ENCODE measurements at places on chromosomes 12 and 14.

GRCh38 chr14:58543253-58543652, 94.5 kb upstream of the DACT1 start:
- no peak for DNase-seq

DNA sequence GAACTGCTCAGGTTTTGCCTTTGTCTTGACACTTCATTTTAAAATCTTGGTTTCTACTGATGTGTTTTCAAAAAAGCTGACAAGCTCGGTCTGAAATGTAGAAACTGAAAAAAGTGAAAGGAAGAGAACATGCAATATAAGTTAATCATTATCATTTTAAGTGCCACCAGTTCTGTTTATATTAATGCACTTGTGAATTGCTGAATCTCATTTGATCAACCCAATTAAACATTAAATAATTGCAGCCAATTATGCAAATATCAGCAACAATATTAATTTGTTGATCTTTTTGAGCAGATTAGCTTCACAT, 133.8 kb downstream of the BCAT1 start:
- no peak for DNase-seq

DNA sequence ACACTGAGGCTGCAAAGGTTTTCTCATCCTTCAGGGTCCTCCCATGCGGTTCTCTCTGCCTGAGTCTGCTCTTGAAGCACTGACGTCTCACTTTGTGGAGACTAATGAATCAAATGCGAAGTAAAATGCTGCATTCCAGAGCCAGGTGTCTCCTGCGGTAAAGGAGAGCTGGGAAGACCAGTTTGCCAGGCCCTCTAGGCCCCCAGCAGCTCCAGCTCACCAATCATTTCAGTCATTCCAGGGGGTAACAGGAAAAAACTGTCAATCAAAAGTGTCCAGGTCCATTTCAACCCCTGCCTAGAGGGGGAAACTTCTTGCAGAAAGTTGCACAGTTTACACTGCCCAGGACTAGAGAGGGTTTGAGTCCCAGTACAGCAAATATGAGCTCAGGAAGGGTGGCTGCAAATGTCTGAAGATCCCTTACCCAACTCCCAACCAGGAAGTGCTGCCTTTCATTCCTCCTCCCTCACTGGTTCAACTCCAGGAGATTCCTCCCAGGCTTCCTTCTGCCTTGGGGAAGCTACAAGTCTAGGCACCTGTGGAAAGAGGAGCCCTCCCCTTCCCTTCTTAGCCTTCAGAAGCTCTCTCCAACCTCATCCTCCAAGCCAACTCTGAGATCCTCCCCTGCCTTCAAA, 2.7 kb upstream of the NXPH4 start:
- DNase-seq, result no peak

- DNase-seq, result no peak
Observed at GRCh38 chr12:4069670-4070010, 196.4 kb upstream of the PARP11 start.

- DNase-seq, result no peak
Observed at GRCh38 chr12:2825132-2825531, 9.7 kb downstream of the NRIP2 start.

GRCh38 chr12:123150744-123151456, at the start of gene PITPNM2:
PITPNM2 (minus strand) TSS chr12:123151090; CDS start chr12:123034590, 116,500 bp downstream.
- DNase-seq, result peak; percentile 37

GRCh38 chr14:103281496-103282231, 52.4 kb upstream of the EIF5 start:
- DNase-seq, result no peak

DNA sequence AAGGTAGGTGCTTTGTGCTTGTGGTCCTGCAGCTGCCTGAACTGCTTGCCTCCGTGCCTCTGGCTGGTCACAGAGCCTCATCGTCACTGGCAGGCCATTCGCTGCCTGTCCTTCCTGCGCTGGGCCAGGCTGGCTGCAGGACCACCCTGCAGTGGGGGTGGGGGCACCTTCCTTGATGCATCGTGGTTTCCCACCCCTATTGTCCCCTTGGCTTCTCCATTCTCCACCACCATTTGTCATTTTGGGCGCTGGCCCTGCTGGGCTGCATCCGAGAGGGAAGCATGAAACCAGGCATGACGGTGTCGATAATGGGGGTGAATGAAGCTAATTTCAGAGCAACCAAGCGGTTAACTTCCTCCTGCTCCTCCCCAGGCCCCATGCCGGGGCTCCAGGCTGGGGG, 127.7 kb downstream of the NRXN3 start:
- no peak for DNase-seq

Measured in NCI-H2227 treated with DMSO at 0.1 percent for 48 hours (cell line).